Vagina (tissue), 2 donors: ENCODE measurements at places on chromosomes 3 and 15.

DNA sequence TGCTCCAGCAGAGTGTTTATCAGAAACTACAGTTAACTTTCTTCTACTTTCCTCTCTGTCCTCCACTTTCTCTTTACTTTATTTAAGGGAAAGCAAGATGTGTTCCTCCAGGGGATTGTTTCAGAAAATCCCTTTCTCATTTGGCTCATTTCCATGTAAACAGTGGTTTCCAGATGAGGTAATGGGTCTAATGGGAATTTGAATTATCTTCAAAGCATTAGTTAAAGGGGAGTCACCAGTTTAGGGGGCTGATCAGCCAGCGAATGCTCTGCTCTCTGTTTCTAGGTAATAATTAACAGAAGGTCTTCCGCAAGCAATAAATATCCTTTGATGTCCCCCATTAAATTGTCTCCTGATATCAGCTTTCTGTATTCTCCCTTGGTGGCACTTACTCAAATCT is 30.4 kb upstream of the ZNF639 start:
- H3K27ac ChIP-seq = no peak overlapping the region
- H3K4me3 ChIP-seq = no peak overlapping the region
- H3K27me3 ChIP-seq = no peaks in the 10 kb centered on the region
- H3K4me1 ChIP-seq = no peaks in the 10 kb centered on the region
- DNase-seq = no peak

DNA sequence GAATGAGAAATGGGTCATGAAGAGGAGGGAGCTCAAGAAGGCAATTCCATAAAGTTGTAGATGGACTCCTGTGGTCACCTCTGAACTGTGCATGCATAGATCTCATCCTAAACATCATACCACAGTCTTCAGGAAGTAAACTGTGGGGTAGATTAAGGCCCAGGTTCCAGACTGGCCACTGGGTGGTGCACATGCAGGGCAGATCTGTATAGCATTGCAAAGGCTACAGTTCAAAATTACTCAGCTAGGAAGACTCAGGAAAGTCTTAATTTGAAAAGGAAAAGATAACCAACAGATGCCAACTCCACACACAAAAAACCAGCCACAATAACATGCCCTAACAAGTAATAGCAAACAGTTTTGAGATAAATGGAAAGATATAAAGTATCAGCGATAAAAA is 20.3 kb downstream of the KY start:
- no peaks in the 10 kb centered on the region for H3K4me1 ChIP-seq
- no peak overlapping the region for H3K4me3 ChIP-seq
- DNase-seq = peak; percentile 13
- no peak overlapping the region for H3K27ac ChIP-seq
- H3K36me3 ChIP-seq = no peaks in the 10 kb centered on the region

GRCh38 chr15:71588746-71589145 is 221.6 kb upstream of the NR2E3 start:
- no peaks in the 10 kb centered on the region for H3K36me3 ChIP-seq
- H3K27me3 ChIP-seq = no peaks in the 10 kb centered on the region
- no peak overlapping the region for H3K27ac ChIP-seq
- no peak overlapping the region for H3K4me3 ChIP-seq
- DNase-seq = no peak
- peaks cover 9% of the 10 kb centered on the region for H3K4me1 ChIP-seq

- H3K27ac ChIP-seq = no peak overlapping the region
- no peak overlapping the region for H3K4me3 ChIP-seq
- H3K27me3 ChIP-seq = no peaks in the 10 kb centered on the region
Measured at GRCh38 chr15:64507293-64507802, 47.0 kb downstream of the ZNF609 start.

GRCh38 chr3:52532517-52532837 is 1.2 kb downstream of the NT5DC2 start:
- H3K27me3 ChIP-seq = no peaks in the 10 kb centered on the region
- peaks cover 68% of the 10 kb centered on the region for H3K4me1 ChIP-seq
- peak overlapping the region; percentile 59 for H3K27ac ChIP-seq

DNA sequence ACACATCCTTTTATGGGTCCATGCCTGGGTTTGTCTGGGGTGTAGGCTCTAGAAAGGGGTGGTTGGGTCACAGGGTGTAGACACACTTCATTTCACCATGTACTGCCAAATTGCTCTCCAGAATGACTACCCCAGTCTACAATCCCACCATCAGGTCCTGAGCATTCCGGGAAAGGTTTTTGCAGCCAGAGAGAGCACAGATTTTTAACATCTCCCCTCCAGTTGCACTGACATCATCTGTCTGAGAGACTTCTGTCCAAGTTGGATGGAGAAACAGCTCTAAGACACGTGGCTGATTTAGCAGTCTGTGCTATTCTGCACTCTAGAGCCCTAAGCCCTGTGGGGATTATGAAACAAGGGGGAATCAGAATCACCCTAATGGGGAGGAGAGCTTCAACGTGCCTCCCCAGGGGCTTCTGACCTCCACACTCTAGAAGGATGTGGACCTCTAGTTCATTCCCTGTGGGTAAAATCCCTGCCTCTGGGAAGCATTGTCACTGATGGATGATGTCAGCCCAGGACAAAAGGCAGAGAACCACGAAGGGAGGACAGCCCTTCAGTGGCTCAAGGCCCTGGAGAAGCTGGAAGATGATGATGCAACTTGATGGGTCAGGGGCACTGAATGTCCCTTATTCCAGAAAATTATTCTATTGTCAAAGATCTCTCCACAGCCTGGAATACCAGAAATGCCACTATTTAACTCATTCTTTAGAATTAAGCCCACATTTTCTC is 71.5 kb downstream of the CD200R1L start:
- H3K27ac ChIP-seq = peak overlapping the region; percentile 17
- peaks cover 86% of the 10 kb centered on the region for H3K4me1 ChIP-seq
- no peak overlapping the region for H3K4me3 ChIP-seq
- no peaks in the 10 kb centered on the region for H3K27me3 ChIP-seq

GRCh38 chr3:114867835-114868503 is 279.1 kb downstream of the ZBTB20 start:
- no peaks in the 10 kb centered on the region for H3K36me3 ChIP-seq
- no peak overlapping the region for H3K4me3 ChIP-seq
- DNase-seq = no peak
- H3K27ac ChIP-seq = no peak overlapping the region
- H3K4me1 ChIP-seq = peaks cover 7% of the 10 kb centered on the region
- no peaks in the 10 kb centered on the region for H3K27me3 ChIP-seq

DNA sequence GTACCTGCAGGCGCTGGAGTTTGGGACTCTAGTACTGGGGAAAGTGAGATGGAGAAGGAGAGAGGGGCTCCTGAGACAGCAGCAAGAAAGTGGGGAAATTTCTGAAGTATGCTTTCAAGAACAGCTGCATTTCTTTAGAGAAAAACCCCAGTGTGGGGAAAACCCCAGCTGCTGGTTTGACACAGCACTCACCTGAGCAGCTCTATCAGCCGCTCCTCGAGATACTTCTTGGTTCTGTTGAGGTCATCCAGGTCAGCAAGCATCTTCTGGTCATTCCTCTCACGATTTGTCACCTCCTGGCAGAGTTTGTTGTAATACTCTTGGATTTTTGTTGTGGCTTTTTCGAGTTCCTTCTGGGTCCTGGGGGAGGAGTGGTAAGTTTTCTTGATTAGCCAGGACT is 18.8 kb downstream of the CXCR6 start:
- H3K4me3 ChIP-seq = no peak overlapping the region
- H3K27me3 ChIP-seq = no peaks in the 10 kb centered on the region
- peaks cover 92% of the 10 kb centered on the region for H3K36me3 ChIP-seq
- no peak for DNase-seq
- no peak overlapping the region for H3K27ac ChIP-seq

GRCh38 chr15:78979456-78980320 is 34.8 kb upstream of the CTSH start:
- no peaks in the 10 kb centered on the region for H3K36me3 ChIP-seq
- H3K27me3 ChIP-seq = no peaks in the 10 kb centered on the region

DNA sequence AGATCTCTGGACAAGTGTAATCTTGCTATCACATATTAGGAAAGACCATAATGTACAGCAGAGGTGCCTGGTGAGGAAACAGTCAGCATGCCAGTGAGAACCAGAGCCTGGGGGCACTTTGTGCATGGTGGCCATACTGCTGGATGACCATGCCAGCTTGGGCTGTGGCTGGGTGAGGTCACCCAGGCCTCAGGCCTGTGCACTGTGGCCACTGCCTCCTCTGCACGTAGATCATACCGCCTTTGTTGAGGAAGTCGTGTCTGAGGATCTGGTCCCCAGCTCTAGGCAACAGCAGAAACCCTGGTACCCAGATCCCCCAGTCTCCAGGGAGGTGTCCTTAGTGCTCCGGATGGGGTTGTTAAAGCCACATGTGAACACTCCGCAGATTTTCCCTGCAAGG is 38.9 kb downstream of the ZNF710 start:
- no peaks in the 10 kb centered on the region for H3K27me3 ChIP-seq
- H3K36me3 ChIP-seq = no peaks in the 10 kb centered on the region
- H3K4me1 ChIP-seq = peaks cover 41% of the 10 kb centered on the region
- no peak overlapping the region for H3K4me3 ChIP-seq

DNA sequence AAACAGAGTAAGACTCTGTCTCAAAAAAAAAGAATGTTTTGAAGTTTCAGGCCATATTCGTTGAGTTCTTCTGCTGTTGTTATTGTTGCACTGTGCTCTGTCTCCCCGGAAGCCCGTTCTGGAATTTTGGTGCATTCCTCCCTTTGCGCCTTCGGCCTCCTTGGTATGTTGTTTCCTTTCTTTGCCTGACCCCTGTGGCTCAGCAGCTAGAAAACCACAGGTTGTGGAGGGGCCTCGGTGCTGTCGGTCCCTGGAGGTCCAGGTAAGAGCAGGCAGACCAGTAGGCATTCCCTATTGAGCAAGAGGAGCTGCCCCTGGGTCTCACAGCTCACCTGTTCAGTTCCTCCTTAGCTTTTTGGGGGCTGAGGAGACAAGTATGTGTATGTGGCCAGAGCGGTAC is 51.0 kb upstream of the DLG1 start:
- no peak overlapping the region for H3K4me3 ChIP-seq
- H3K27ac ChIP-seq = no peak overlapping the region
- H3K36me3 ChIP-seq = no peaks in the 10 kb centered on the region
- no peaks in the 10 kb centered on the region for H3K27me3 ChIP-seq
- peaks cover 24% of the 10 kb centered on the region for H3K4me1 ChIP-seq

DNA sequence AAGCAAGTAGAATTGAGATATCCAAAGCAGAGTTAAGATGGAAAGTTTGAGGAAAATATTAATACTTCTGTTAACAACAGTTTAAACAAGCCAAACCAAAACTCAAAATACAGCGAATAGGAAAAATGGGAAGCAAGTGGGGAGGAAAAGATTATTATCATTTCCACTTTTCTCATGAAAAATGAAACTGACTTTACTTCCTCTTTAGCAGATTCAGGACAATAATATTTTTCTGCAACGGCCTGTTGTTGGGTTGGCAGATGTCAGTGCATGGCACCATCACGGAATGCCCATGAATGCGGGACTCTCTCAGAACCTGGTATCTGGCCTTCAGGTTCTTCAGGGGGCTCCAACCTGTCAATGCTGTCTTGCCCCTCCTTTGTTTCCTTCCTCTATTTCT is 11.1 kb downstream of the ANKUB1 start:
- no peak overlapping the region for H3K27ac ChIP-seq
- H3K4me3 ChIP-seq = no peak overlapping the region

- DNase-seq = no peak
- H3K4me3 ChIP-seq = no peak overlapping the region
- no peaks in the 10 kb centered on the region for H3K36me3 ChIP-seq
- H3K4me1 ChIP-seq = no peaks in the 10 kb centered on the region
Measured at GRCh38 chr15:77243135-77243534, 172.2 kb upstream of the TSPAN3 start.

DNA sequence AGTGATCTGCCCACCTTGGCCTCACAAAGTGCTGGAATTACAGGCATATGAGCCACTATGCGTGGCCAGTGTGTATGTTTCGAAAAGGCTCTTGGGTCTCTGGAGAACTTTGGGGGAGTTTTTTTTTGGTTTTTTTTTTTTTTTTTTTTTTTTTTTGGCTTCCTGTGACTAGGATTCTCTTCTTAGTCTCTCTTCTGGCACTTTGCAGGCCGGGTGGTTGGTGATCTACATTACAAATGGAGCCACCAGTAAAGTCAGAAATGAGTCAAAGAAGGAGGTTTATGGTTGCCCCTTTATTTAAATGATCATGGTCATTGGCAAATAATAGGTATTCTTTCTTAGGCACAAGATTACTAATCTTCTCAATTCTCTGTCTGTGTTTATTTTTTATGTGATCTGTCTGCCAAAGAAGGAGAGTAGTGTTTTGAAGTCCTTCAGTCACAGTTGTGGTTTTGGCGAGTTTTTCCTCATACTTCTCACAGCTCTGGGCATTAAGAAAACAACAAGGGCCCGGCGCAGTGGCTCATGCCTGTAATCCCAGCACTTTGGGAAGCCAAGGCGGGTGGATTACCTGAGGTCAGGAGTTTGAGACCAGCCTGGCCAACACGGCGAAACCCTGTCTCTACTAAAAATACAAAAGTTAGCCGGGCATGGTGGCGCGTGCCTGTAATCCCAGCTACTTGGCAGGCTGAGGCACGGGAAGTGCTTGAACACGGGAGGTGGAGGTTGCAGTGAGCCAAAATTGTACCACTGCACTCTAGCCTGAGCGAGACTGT is 38.3 kb downstream of the PDE8A start:
- no peak overlapping the region for H3K27ac ChIP-seq
- H3K27me3 ChIP-seq = no peaks in the 10 kb centered on the region
- no peaks in the 10 kb centered on the region for H3K36me3 ChIP-seq
- H3K4me1 ChIP-seq = peaks cover 12% of the 10 kb centered on the region
- no peak overlapping the region for H3K4me3 ChIP-seq

- no peaks in the 10 kb centered on the region for H3K27me3 ChIP-seq
- no peak overlapping the region for H3K4me3 ChIP-seq
- H3K4me1 ChIP-seq = peaks cover 70% of the 10 kb centered on the region
Measured at GRCh38 chr15:98803228-98804056, 155.1 kb downstream of the IGF1R start.

DNA sequence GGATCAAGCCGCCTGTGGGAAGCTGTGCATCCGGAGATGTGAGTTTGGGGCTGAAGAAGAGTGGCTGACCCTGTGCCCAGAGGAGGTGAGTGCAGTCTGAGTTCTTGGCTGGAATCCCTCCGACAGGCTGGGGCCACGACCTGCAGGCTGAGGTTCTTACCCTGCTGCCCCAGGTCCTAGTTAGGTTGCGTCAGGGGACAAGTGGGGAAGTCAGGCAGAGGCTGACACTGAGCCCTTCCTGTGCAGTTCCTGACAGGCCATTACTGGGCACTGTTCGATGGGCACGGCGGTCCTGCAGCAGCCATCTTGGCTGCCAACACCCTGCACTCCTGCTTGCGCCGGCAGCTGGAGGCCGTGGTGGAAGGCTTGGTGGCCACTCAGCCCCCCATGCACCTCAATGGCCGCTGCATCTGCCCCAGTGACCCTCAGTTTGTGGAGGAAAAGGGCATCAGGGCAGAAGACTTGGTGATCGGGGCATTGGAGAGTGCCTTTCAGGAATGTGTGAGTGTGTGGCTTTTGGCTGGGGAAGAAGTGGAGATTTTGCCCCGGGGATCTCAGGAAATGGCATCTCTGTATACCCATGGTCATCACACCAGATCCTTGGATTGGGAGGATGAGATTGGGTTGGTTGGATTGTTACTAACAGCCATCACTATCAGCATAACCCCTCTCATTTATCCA is 1.3 kb downstream of the PPM1M start:
- DNase-seq = no peak
- peaks cover 12% of the 10 kb centered on the region for H3K36me3 ChIP-seq
- peak overlapping the region; percentile 91 for H3K27ac ChIP-seq

DNA sequence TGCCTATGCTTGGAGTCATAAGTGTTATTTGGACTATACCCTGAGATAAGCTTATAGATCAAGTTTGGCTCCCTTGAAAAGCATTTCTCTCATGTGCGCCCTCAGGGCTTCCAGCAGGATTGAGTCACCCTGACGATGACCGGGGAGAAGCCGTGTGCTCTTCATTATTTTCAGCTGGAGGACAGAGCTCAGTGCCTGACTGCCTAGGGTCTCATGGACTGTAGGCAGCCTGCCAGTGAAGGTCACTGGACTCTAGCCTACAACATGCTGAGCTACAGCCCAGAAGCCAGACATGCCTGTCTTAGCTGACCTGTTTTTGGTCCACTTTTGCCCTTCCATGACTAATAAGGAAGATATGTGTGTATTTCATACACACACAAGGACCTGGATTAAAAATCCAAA is 31.6 kb upstream of the NUDT16 start:
- no peaks in the 10 kb centered on the region for H3K27me3 ChIP-seq
- no peak for DNase-seq
- H3K4me3 ChIP-seq = no peak overlapping the region
